ENCODE measurements at places on chromosomes 2 and 18.

DNA sequence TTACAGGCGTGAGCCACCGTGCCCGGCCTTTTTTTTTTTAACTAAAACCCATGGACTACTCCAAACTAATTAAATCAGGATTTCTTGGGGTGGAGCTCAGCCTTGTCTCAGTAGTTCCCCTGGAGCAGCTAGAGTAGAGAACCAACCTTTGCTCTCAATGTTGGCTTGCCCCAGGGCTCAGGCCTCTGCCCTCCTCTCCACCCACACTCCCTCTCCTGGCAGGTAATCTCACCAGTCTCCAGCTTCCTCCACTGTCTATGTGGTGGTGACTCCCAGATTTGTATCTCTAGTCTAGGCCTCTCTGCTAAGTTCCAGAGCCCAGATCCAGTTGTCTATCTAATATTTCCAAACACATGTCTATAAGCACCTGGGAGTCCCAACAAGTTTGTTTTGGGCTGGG, 9.6 kb upstream of the MTA3 start:
- DNase-seq = no peak

- no peak for DNase-seq
Measured at GRCh38 chr2:144254342-144255235, 265.3 kb downstream of the ZEB2 start.

GRCh38 chr2:72144632-72145288, 2.9 kb downstream of the CYP26B1 start:
- DNase-seq = peak; percentile 19

GRCh38 chr2:198327526-198327925, 523.1 kb downstream of the PLCL1 start:
- no peak for DNase-seq

DNA sequence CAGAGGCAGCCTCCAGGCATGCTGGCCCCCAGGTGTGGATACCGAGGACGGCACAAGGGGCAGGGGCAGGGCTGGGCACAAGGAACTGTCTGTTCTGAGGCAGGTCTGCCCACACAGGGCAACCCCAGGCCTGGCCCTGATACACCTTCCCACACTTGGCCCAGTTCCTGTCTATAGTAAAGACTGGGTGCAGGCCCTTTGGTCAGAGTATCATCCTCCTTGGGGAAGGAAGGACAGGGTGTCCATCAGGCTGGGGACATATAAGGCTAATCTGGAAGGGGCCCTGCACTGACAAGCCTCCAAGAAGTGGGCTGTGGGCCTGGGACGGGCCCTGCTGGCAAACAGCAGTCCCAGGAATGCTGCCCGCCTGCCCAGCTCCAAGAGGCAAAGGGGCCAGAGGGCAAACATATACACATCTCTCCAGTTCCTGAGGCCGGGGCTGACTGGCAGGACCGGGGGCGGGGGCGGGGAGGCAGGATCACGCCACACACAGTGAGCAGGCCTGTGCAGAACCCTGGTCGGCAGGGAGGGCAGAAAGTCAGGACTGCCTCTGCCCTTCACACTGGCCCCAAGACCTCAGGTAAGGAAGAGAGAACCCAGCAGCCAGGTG, 18.9 kb downstream of the SDC1 start:
- no peak for DNase-seq

All from NCI-H1930 (cell line).